ENCODE measurements at places on chromosomes 2 and 18. TPM values are rescaled to one million over a fixed set of nuclear protein-coding genes. Genes with fewer than 3 reads are reported as not detected.

The KLHL14 gene
- 2.7 TPM for polyA plus RNA-seq

The ESPNL gene
- polyA plus RNA-seq, result 2.1 TPM

The AMER3 gene
- 0.99 TPM for polyA plus RNA-seq

The ODC1 gene
- polyA plus RNA-seq, result 309 TPM

The SULT1C2 gene
- polyA plus RNA-seq, result 1.3 TPM

The ALPI gene
- 0.16 TPM for polyA plus RNA-seq

The SERPINB7 gene
- 0.16 TPM for polyA plus RNA-seq

The ACTG2 gene
- 93.4 TPM for polyA plus RNA-seq

The TMEM17 gene
- polyA plus RNA-seq, result 7.8 TPM

The SPP2 gene
- not detected for polyA plus RNA-seq

The CYP27C1 gene
- polyA plus RNA-seq, result 0.47 TPM

The CDH19 gene
- polyA plus RNA-seq, result 1.3 TPM

The RNF125 gene
- 9.1 TPM for polyA plus RNA-seq

The PDE11A gene
- 7.8 TPM for polyA plus RNA-seq

The UGT1A7 gene
- polyA plus RNA-seq, result not detected

The LYG2 gene
- not detected for polyA plus RNA-seq

The ALPG gene
- polyA plus RNA-seq, result 0.44 TPM

The MGAT4A gene
- polyA plus RNA-seq, result 12.1 TPM

The HAAO gene
- 6.0 TPM for polyA plus RNA-seq

The BMP10 gene
- polyA plus RNA-seq, result 0.26 TPM

The SP140L gene
- 7.2 TPM for polyA plus RNA-seq

The VAMP5 gene
- 36.8 TPM for polyA plus RNA-seq

The CDH20 gene
- 0.88 TPM for polyA plus RNA-seq

The SCYGR1 gene
- polyA plus RNA-seq, result not detected

The DSC1 gene
- 0.07 TPM for polyA plus RNA-seq

The RPL37A gene
- 2,664 TPM for polyA plus RNA-seq

The PLGLB2 gene
- polyA plus RNA-seq, result not detected

The ANKRD53 gene
- 52.2 TPM for polyA plus RNA-seq

The C1QL2 gene
- not detected for polyA plus RNA-seq

The CABLES1 gene
- polyA plus RNA-seq, result 6.2 TPM

The APCDD1 gene
- 11.2 TPM for polyA plus RNA-seq

The PPP1R1C gene
- 98.9 TPM for polyA plus RNA-seq

The REG3G gene
- 60.7 TPM for polyA plus RNA-seq

The CD28 gene
- polyA plus RNA-seq, result 0.91 TPM

The GALNT1 gene
- polyA plus RNA-seq, result 27.3 TPM

The RNMT gene
- 30.9 TPM for polyA plus RNA-seq

The SLC9A4 gene
- polyA plus RNA-seq, result 0.34 TPM

The TXNDC2 gene
- 212 TPM for polyA plus RNA-seq

The DLX2 gene
- polyA plus RNA-seq, result 0.29 TPM

The RPIA gene
- polyA plus RNA-seq, result 17.9 TPM

The SERPINB10 gene
- polyA plus RNA-seq, result not detected
